ENCODE measurements at places on chromosomes 7 and 10.

DNA sequence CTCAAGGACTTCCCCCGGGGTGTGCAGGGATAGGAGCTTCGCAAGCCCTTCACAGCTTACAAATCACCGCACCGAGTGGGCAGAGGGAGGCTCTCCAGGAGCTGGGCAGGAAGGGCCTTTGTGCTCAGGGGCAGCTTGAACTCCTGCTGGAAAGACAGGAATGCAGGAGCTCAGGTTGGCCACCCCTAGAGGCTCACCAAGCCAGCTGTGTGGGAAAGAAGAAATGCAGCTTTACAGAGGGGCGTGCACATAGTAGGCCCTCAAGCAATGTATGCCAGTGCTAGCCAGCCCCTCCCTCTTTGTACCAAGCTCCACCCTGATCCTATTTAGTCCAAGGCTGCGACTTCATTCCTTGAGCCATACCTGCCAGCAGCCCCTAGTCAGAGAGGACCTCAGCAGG, 26.1 kb downstream of the STRA8 start:
- no peak for DNase-seq

GRCh38 chr7:128841921-128842673, 11.9 kb downstream of the FLNC start:
- DNase-seq: peak; percentile 68

DNA sequence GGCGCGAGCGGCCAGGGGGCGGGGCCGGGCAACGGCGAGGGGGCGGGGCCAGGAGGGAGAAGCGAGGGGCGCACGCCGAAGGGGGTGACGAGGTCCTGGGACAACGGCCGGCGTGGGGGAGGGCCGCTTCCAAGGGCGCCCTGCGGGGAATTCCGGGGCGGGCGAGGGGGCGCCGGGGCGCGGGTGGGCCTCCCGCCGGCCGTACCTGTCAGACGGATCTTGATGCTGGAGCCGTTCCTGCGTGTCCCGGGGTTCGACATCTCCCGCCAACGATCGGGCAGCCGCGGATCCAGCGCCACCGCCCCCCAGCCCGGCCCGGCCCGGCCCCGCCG, 421 bp downstream of the SMURF1 start:
- peak; percentile 88 for DNase-seq

- DNase-seq: peak; percentile 95
These were observed at the start of gene ZNF777 for GRCh38 chr7:149460493-149461277. Gene ZNF777 (minus strand): TSS chr7:149461062. CDS start chr7:149456022, 5,040 bp downstream.

- DNase-seq: no peak
These were observed 1.0 kb downstream of the TWIST1 start for GRCh38 chr7:19116121-19117090.

All from AG08395 (cell line).